Small intestine (tissue), 16 donors: ENCODE measurements at places on chromosomes 2 and 18. TPM values are rescaled to one million over a fixed set of nuclear protein-coding genes. Genes with fewer than 3 reads are reported as not detected.

The PRSS56 gene
- not detected for polyA plus RNA-seq

DNA sequence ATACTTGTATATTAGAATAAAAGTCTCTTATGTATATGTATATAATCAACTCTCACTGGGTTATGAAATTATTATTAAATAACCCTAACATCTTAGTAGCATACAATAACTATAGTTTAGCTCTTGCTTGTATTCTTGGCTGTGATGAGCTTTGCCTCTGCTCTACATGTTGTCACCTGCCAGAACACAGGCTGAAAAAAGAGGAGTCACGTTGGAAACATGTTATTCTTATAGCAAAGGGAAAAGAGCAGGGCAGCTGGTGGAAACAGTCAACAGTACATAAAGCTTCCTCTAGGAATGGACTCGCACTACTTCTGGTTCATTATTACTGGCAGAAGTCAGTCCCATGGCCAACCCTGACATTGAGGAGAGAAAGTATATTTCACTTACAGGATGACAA is 362.0 kb upstream of the KYNU start:
- no peak for DNase-seq

- no peak for DNase-seq
Observed at GRCh38 chr2:11329776-11330175, 14.7 kb downstream of the ROCK2 start.

The FAM124B gene
- polyA plus RNA-seq: 1.1 TPM

DNA sequence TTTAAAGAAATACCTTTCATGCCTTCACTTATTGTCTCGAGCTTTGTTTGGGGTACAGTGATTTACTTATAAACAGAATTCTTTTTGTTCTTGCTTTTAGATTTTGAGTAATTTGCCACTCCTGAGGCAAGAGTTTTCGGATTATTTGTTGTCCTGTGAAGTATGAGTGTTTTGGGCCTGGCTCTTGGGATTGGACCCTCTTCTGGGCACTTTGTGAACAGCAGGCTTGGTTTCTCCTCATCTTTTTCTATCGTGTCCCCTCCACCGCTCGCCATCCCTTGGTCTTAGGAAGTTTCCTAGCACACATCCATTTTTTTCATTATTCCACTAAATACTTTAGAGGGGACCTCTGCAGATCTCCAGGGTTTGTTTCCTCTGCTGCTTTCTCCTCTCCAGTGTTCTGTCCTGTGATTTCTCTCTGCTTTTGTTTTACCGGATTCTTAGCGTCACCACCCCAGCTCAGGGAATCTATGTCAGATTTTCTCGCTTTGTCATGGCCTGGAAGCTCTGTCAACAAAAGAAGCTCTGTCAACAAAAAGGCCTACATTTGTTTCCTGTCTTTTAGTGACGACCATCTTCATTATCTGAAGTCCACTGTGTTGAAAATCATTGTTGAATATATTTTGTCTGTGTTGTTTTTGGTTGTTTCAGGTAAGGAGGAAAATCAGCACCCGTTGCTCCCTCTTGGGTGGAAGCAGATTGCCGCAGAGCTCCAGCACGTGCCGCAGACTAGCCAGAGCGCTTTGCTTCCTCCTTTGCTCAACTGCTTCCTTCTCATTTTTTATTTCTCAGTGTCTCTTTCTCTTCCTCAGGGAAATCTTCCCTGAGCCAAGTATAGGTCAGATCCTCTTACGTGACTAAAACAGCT is 27.8 kb downstream of the ANKRD62 start:
- no peak for DNase-seq

The CPS1 gene
- polyA plus RNA-seq: 744 TPM

DNA sequence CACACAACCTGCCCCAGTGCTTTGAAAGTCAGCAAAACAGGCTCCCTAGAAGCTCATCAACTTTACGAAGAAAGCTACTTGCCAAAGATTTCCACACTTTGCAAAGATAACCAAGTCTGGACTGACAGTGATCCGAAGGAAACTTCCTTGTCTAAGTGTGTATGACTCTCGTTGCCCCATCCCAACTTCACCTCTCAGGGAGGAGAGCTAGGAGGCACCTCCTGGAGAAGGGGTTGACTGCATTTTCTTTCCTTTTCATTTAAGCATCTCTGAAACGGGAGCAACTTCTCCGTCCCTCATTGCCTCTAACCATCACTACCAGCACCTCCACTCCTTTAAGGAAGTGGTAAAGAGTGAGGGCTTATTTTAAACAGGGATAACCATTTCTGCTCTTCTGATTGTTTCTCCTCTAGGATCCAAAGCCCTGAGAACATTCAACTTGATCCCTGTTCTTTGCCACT is 7.0 kb downstream of the ZEB2 start:
- DNase-seq: no peak

- DNase-seq: no peak
Observed at GRCh38 chr2:206978746-206979145, 39.4 kb downstream of the CPO start.

DNA sequence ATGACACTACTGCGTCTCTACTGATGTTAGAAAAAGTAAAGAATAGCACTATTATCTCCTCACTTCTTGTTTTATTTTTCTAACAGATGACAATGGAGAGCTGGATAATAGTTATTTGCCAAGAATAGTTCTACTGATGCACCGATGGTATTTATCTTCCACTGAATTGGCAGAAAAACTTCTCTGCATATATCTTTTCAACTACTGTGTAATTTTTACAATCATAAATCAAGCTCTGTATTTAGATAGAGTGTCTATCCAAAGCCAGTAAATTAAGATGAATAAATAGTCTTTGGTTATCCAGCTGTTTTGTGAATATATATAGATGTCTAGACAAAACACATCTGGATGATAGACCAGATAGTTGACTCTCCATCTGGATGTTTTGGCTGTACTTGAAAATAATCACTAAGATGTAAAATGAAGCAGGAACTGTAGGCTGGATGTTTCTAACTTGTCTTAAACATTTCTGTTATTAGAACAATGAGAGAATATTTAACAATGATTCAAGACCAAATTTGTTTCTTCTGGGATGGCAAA is 40.1 kb downstream of the RASGRP3 start:
- DNase-seq: no peak

The GALNT5 gene
- polyA plus RNA-seq: 29.2 TPM

- peak; percentile 75 for DNase-seq
Observed at GRCh38 chr18:70243131-70243929, 37.8 kb upstream of the RTTN start.

- DNase-seq: no peak
Observed at GRCh38 chr2:124983595-124983994, 958.5 kb downstream of the CNTNAP5 start.

DNA sequence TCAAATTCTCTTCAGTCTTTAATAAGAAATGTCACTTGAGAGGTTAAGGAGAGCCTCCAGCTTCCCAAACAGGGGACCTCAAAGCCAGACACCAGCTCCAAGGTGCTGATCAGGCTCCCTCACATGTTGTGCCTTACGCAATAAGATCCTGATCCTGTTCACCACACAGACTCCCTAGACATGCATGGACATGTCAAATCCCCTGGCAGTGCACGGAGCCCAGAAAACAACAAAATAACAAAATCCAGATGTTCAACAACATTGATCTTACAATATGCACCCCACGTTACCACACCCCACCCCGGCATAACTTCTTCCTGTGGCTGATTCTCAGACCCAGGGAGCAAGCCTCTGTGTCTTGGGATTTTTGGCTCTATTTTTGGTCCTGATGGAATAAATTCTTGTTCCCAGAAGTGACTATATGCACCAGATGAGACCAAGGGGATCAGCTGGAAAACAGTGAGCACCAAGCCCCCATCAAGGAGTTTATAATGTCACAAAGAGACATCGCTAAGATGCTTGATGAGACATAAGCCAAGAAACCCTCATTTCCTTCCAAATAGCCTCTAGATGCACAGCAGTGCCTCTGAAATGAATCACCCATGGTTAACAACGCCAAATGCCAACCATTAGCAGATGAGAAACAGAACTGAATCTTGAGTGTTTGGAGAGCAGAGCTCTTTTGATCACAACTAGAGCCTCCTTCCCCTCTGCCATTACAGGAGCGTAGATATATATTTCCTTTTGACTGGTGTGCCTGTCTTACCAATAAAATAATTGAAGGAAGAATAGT is 198.2 kb downstream of the PRKCE start:
- no peak for DNase-seq

DNA sequence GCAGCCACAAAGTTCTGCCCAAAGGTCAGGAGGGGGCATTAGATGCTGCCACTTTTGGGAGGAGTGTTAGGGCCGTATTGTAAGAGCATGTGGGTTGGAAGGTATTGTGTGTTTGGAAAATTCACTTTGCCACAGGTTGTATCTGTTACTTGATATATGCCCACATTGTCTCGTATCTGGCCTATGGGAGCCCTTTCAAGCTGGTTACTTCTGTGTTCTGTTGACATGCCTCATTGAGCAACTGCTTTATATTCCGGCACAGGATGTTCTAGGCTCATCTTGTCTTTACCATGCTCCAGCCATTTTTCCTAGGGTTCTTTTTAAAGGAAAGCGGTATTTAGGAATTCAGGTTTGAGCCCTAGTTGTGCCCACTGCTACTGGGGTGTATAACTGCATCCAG is 6.0 kb downstream of the ADNP2 start:
- DNase-seq: no peak

The DSC2 gene
- 12.7 TPM for polyA plus RNA-seq

- no peak for DNase-seq
Observed at GRCh38 chr2:105391058-105391627, 7.7 kb downstream of the FHL2 start.

DNA sequence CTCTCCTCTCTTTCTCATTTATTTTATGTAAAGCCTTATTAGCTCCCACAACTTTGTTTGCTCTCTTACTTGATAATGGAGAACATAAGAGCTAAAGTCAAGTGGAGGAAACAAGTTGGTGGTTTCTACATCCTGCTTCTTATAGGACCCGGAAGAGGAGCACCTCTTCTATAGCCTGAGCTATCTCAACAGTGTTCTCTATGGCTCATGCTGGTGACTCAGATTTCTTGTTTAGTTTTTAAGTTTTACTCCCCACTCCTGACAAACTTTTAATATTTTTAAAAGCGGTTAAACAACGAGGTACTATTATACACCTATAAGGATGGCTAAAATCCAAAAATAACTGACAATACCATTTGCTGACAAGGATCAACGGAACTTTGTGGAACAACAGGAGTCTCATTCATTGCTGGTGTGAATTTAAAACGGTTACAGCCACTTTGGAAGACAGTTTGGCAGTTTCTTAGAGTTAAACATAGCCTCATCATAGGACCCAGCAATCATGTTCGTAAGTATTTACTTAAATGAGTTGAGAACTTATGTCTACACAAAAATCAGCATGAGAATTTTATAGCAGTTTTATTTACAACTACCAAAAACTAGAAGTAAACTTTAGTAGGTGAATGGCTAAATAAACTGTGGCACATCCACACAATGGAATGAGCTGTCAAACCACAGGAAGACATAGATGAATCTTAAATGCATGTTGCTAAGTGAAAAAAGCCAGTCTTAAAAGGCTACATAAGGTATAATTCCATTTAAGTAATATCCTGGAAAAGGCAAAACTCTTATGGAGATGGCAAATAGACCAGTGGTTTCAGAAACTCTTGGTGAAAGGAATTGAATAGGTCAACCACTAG is 12.7 kb upstream of the CDC42EP3 start:
- DNase-seq: no peak

DNA sequence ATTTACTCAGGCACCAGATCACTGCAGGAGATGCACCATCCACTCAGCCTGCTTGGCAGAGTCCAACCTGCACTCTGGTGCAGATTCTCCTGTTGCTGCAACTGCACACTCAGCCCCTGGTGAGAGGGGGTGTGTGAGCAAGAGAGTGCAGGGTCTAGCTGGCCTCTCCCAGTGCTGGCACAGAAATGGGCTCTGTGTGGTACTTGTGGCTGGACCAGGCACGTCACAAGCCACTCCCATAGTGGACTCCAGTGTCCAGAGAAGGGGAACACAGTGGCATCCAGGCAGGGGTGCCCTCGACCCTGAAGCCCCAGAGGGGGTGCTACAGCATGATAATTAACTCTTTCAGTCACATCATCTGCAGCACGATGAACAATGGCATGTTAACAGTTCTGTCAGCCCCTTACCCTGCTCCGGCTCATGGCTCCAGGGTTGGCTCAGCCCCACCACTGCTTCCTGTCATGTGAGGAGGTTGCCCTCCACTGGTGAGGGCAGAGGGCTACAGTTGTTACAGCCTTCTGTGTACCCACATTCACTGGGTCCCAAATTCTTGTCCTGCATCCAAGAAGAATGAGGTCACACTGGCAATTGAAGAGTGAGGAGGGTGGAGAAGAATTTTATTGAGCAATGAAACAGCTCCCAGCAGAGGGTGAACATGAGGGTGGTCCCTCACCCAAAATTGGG is 135.7 kb downstream of the EVA1A start:
- no peak for DNase-seq
